Stimulated activated CD4-positive, alpha-beta T cell treated with anti-CD3 and anti-CD28 coated beads, Interleukin-2, amount 100 ng/mL, for 48 hours (primary cell): ENCODE measurements at places on chromosomes 1 and 21.
A peak's percentile ranks its signal among the peaks of the same experiment; 100 is the strongest.

GRCh38 chr1:197944485-197944884 is 27.3 kb downstream of the LHX9 start:
- DNase-seq: no peak

DNA sequence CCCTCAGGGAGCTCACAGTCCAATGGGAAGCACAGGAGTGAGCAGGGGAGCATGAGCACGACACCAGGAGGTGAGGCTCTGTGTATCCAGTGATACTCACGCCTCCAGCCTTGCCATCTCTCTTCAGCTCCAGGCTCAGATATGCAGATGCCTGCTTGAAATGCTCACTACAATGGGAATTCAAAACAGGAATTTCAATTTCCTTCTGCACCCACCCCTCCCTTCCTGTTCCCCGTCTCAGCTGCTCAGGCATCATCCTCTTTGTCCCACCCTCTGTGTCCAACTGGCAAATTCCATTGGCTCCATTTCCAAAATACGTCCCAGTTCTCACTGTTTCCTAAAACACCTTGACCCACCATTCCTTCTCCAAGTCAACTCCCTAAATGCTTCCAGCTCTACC is 58.9 kb downstream of the FBXO2 start:
- DNase-seq: no peak

DNA sequence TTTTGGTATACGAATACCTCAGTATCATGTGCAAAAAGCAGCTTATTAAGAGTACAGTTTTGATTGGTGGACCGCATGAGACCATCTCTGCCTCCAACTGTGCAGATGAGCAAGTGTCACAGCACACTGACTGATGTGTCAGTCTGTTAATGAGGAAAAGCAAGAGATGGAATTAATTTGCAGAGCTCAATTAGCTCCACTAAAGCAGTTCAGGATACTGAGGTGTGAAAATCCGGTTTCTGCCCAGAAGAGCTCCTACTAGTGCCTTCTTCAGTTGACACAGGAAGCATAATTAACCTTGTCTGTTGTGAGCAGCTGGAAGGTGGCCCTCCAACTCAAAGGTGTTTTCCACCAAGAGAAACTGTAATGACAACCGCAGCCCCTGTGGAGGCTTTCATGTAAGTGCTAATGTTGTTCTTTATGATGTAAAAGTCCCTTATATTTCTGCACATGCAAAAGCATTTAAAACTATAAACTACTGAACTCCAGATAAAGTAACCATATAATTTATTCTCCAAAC is 44.3 kb downstream of the PCNX2 start:
- DNase-seq: no peak

GRCh38 chr21:37412603-37413360 is 46.2 kb downstream of the DYRK1A start:
- no peak for DNase-seq

- DNase-seq: peak; percentile 20
These were observed 959 bp downstream of the CD58 start for GRCh38 chr1:116569776-116570357.

- peak; percentile 61 for DNase-seq
These were observed at the start of gene C1orf216 for GRCh38 chr1:35718492-35719336. Gene C1orf216, minus strand, starts transcription at chr1:35718884. Its CDS starts 2,563 bp downstream, at chr1:35716321.

- no peak for DNase-seq
These were observed 43.5 kb upstream of the SERPINC1 start for GRCh38 chr1:173960625-173961024.

DNA sequence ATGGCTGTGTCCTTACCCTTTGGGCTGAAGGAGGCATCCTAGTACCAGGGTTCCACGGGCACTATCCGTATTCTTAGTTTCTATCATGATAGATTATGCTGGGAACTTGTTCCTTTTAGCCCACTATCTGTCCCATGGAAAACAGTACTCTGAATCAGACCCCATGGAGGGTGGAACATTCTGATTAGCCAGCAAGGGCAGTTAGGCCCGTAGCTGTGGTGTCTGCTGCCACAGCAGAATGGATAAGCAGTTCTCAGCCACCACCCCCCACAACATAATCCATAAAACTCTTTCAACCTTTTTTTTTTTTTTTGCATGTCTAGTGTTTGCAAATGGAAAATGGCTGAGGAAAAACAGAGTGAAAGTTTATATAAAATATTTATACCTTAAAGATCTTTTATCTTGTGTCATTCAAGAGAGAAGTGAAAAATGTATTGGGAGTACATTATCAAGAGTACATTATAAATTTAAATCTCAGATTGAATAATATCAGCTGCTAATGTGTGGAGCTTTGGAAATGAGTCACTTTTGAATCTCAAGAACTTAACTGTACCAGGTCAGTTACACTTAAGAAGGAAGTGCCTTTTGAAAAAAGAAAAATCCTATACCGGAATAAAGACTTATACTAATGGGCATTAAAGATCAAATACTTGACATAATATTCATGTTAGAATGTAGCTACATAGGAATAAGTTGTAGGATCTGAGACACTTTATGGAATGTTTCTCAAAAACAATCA is 80.3 kb downstream of the NFIA start:
- no peak for DNase-seq
